Large intestine (tissue), 12 donors: ENCODE measurements at places on chromosomes 5 and 9.
A peak's percentile ranks its signal among the peaks of the same experiment; 100 is the strongest.

- no peak overlapping the region for H3K27ac ChIP-seq
- no peak for DNase-seq
- peaks cover 44% of the 10 kb centered on the region for H3K4me1 ChIP-seq
- no peak overlapping the region for H3K4me3 ChIP-seq
Measured at GRCh38 chr9:113391917-113392316, 9.2 kb downstream of the ALAD start.

DNA sequence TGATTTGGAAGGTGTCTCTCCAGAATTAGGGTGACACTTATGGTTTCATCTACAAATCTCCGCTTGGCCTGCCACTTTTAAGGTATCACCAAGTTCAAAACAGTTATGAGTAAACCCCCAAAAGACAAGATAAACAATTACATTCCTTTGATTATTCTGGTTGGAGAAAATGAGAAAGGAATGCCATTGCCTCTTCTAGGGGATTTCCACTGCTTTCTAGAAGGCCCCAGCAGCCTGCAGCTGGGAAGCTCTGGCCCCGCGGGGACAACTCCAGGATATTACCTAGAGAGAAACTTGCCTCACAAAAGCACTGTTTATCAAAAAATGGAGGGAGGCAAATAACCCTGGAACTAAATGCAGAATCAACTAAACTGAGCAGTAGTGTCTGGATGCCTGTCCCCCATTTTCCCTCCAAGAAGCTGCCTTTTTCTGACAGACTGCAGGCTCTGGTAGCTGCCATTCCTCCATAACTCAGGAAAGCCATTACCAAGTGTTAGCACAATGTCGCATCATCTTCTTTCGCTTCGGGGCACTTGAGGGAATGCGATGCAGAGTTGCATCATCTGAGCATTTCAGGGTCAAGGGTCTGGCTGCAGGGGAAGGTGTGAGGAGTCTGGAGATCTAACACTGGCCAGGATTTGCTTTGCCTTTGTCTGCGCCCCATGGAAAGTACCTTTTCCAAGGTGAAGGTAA, 71.5 kb upstream of the PLPP6 start:
- H3K27me3 ChIP-seq, result no peaks in the 10 kb centered on the region
- DNase-seq, result peak; percentile 31
- H3K4me1 ChIP-seq, result no peaks in the 10 kb centered on the region
- peaks cover 4% of the 10 kb centered on the region for H3K36me3 ChIP-seq

DNA sequence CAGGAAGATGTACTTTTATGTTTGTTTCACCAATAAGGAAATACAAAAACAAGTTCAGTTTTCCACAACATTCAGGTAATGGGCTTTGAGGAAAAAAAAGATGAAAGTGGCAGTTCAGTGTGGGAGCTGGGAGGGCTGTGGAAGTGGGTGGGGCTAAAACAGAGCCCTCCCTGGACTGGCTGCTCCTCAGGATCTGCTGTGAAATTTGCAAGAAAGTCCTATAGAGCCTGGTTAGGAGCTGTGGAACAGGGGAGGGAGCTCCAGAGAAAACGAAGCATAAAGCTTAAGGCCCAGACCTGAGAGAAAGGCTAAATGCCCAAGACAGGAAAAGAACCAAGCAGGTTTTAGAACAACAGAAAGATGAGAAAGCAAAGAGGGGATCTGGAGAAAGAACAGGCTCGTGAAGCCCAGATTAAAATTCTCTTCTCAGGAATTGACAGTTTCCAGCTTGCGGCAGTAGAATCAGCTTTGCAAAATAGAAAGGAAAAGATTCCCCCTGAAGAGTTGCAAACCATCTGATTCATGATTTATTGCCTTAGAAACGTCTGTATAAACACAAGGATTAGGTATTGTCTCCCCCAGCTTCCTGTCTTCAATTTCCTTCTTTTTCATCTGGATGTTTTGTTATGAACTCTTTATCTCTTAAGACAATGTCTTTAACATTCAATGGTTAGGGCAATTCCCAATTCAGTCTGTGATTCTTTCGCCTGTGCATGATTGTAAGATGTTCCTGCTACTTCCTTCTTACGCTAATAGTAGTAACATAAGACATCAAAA, 26.3 kb upstream of the CRHBP start:
- H3K4me1 ChIP-seq, result no peaks in the 10 kb centered on the region
- H3K36me3 ChIP-seq, result no peaks in the 10 kb centered on the region
- H3K27ac ChIP-seq, result no peak overlapping the region
- H3K27me3 ChIP-seq, result no peaks in the 10 kb centered on the region

- no peak overlapping the region for H3K27ac ChIP-seq
- no peak for DNase-seq
- H3K36me3 ChIP-seq, result no peaks in the 10 kb centered on the region
- H3K27me3 ChIP-seq, result peaks cover 63% of the 10 kb centered on the region
Measured at GRCh38 chr5:73312872-73313510, 135.6 kb downstream of the FOXD1 start.

DNA sequence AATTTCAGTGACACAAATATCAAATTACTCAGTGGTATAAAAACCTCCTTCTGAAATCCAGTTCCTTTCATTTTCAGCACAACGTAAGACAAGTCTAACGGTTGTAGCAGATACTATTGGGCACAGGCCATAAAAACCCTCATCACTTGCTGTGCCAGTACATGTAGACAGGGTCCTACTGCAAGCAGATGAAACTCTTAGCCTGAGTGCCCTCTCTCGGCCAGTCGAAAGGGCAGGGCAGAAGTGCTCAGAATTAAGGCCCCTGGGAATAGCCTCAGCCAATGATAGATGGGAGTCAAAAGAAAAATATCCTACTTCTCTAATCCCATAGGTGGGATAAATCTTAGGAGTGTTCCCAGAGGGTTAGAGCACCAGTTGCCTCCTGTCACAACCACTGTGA, 168.5 kb upstream of the FER start:
- no peaks in the 10 kb centered on the region for H3K4me1 ChIP-seq
- H3K27me3 ChIP-seq, result no peaks in the 10 kb centered on the region
- no peak for DNase-seq
- H3K27ac ChIP-seq, result no peak overlapping the region

GRCh38 chr5:32942225-32942989, 231.3 kb downstream of the NPR3 start:
- no peaks in the 10 kb centered on the region for H3K36me3 ChIP-seq
- H3K4me3 ChIP-seq, result no peak overlapping the region
- no peak for DNase-seq
- H3K27me3 ChIP-seq, result no peaks in the 10 kb centered on the region

DNA sequence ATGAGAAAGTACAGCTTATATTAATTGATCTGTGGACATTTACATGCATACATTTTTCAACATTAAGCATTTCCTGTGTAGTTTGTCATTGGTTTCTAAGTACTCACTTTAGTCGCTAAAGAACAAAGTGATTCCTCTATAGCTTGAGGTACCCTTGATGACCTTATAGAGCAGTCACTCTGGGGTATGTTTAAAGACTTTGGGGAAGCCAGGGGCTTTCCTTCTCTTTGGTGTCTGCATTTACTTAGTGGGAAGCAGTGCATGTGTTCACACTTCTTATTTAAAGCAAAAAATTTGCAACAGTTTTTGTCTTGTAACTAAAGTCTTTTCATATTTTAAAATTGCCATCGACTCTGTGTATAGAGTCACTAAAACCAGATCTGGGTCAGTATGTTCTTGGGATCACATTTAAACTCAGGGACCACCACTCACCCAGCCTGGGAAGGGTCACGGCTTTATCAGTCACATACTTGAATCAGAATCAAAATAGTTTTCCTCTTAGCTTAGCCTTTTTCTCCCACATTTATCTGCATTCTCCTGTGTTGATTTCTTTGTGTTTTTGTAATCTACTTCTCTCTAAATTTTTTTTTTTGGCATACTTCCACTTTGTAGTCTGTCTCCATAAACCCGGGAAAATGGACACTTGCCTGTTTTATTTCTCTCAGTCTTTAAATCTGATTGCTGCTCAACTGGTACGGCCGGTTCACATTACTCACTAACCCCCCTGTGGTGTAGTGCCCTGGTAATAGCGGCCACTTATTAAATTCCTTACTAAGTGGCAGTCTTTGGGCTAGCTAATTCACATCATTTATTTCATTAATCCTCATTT, 143.9 kb upstream of the FBN2 start:
- no peak overlapping the region for H3K27ac ChIP-seq
- DNase-seq, result no peak
- H3K36me3 ChIP-seq, result no peaks in the 10 kb centered on the region

GRCh38 chr9:122536134-122536533, 9.0 kb upstream of the OR1N1 start:
- DNase-seq, result no peak
- no peaks in the 10 kb centered on the region for H3K4me1 ChIP-seq
- H3K4me3 ChIP-seq, result no peak overlapping the region
- H3K27ac ChIP-seq, result no peak overlapping the region
- H3K36me3 ChIP-seq, result no peaks in the 10 kb centered on the region

DNA sequence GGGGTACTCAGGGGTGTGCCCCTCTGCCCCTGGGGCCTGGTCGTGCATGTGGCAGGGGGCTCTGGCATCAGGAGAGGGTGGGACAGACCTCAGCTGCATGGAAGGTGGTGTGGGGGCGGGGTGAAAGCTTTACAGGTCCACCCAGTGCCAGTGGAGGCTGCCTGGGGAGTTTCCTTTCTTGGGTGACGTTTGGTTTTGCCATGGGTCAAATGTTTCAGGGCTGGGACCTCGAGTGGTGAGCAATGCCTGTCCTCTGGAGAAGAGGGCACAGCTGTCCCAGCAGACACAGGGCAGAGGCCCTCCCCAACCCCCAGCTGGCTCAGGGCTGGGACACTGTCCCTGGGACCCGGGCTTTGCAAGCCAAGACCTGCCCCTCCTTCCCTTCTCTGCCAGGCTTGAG, 3.6 kb downstream of the RXRA start:
- H3K4me3 ChIP-seq, result peak overlapping the region; percentile 93
- DNase-seq, result no peak
- H3K4me1 ChIP-seq, result peaks cover 74% of the 10 kb centered on the region
- peak overlapping the region; percentile 97 for H3K27ac ChIP-seq
- no peaks in the 10 kb centered on the region for H3K36me3 ChIP-seq
- H3K27me3 ChIP-seq, result no peaks in the 10 kb centered on the region

DNA sequence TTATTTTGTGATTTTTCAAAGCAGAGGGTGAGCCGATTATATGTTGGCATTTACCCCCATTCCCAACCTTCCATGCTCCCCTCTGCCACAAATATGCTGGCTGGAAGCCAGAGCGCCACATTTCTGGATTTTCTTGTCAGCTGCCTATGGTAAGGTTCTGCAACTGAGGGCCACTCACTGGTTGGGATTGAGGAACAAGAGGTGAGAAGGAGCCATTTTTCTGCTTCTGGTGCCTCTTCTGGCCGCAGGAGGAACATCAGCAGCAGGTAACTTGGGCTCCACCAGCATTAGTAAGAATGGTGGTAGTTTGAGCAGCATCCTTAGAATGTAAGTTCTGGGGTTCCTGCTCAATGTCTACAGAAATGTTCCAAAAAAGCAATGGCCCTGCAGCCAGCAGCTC, 159.5 kb upstream of the MAST4 start:
- H3K4me1 ChIP-seq, result no peaks in the 10 kb centered on the region
- H3K27me3 ChIP-seq, result no peaks in the 10 kb centered on the region
- H3K27ac ChIP-seq, result no peak overlapping the region
- H3K4me3 ChIP-seq, result no peak overlapping the region
- no peak for DNase-seq
- H3K36me3 ChIP-seq, result no peaks in the 10 kb centered on the region

- peaks cover 47% of the 10 kb centered on the region for H3K4me1 ChIP-seq
- H3K27ac ChIP-seq, result peak overlapping the region; percentile 42
- H3K36me3 ChIP-seq, result no peaks in the 10 kb centered on the region
- no peak overlapping the region for H3K4me3 ChIP-seq
- no peaks in the 10 kb centered on the region for H3K27me3 ChIP-seq
- DNase-seq, result peak; percentile 6
Measured at GRCh38 chr9:83472764-83473163, 65.4 kb downstream of the FRMD3 start.

DNA sequence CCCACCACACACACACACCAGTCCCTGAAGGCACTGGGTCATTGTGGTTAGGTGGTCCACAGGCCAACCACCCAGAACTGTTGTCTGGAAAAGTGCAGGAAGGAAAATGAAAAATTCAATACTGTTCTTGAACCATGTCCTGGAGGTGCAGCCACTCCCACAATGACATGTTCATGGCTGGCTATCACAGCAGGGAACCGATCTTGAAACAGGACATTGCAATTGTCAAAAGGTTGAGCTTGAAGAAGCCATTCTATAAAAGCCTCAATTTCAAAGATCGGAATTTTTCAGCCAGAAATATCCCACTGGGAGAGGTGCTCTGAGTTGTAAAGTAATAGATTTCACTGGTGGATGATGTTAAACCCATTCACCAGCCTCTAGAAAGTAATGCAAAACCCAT, 218.2 kb downstream of the GNA14 start:
- peaks cover 4% of the 10 kb centered on the region for H3K4me1 ChIP-seq
- no peaks in the 10 kb centered on the region for H3K36me3 ChIP-seq
- no peak overlapping the region for H3K4me3 ChIP-seq
- DNase-seq, result no peak
- no peaks in the 10 kb centered on the region for H3K27me3 ChIP-seq

DNA sequence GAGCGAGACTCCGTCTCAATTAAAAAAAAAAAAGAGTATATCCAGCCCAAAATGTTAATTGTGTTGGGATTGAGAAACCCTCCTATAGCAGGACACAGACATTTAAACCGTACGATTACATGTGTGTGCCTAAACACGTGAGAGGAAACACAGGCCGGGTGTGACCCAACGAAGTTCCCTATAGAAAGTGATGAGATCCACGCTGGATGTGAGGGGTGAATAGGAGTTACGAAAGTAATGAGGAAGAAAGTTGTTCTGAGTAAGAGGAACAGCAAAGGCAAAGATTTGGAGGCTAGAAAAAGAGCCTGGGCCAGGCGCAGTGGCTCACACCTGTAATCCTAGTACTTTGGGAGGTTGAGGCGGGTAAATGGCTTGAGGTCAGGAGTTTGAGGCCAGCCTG, 13.6 kb downstream of the NAIF1 start:
- H3K27me3 ChIP-seq, result no peaks in the 10 kb centered on the region
- H3K4me3 ChIP-seq, result no peak overlapping the region
- H3K36me3 ChIP-seq, result no peaks in the 10 kb centered on the region
- H3K4me1 ChIP-seq, result peaks cover 34% of the 10 kb centered on the region
- no peak for DNase-seq
- no peak overlapping the region for H3K27ac ChIP-seq

DNA sequence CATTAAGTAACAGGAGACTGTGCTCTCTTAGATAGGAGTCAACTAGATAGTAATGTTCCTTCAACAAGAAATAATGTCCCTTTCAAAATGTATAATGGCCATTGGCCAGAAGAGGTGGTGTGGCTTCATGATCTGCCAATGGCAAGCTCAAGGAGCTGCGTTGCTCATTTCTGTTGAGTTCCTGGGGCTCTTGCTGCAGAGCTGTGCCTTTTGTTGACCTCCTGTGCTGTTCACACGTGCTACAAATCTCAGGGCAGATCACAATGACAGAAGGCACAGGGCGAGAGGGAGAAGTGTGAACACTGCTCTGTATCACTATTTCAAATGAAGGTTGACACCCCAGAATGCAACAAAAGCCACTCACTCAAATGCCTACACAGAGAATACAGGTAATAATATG, 16.0 kb upstream of the TBC1D2 start:
- no peaks in the 10 kb centered on the region for H3K4me1 ChIP-seq
- no peak for DNase-seq
- H3K27ac ChIP-seq, result no peak overlapping the region
- H3K27me3 ChIP-seq, result no peaks in the 10 kb centered on the region
